Stimulated activated naive CD8-positive, alpha-beta T cell treated with anti-CD3 and anti-CD28 coated beads, Interleukin-15, Interleukin-2, amounts not matched to agents 100 U/mL and 50 U/mL, for 24 hours (primary cell): ENCODE measurements at places on chromosomes 6 and 20.

GRCh38 chr6:124991764-124992295 is 29.6 kb downstream of the RNF217 start:
- DNase-seq, result no peak

DNA sequence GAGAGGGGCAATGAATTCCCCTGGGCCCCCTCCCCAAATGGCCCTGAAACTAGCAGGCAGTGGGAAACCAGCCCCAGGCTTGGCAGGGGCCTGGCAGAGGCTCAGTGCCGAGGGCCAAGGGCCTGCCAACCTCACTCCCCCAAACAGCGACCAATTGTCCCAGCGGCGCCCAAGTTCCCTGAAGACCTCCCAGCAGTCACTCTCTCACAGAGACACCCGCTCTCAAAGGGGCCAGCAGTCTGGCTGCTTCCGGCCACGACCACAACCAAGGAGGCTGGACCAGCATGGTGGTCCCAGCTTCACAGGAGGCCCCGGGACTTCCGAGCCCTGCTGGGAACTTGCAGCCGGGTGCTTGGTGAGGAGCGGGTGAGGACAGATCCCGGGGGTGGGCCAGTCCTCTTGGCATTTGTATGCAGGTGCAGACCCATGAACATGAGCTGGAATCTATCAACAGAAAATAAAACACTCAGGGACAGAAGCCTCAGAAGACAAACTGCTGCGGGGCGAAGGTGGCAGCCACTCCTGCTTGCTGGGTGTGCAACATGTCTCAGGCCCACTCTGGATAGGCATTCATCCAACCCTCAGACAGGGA is 17.5 kb upstream of the SIRPA start:
- DNase-seq, result no peak

DNA sequence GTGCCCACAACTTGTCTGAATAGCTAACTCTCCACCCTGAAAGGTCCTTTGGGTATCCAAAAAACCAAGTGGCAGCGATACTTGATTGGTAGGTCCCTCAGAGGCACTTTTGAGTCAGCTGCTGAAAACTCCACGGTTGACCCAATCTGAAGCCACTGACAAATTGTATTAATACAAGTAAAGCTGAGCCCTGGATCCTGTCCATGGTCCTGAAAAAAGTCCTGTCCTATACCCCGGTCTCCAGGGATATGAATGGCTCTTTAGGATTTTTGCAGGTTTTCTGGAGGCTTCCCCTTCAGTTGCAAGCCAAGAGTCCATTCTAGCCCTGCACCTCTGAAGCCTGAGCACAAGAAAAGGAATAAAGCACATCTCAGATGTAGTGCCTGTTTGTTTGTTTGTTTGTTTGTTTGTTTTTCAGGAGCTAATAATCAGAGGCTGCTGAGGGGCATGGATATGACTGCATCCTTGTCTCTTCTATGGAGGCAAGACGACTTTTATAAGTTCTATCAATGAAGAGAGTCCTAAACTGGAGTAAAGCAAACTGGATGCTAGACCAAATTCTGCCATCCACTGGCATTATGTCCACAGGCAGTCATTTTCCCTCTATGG is 1.7 kb upstream of the SLC12A5 start:
- peak; percentile 34 for DNase-seq

DNA sequence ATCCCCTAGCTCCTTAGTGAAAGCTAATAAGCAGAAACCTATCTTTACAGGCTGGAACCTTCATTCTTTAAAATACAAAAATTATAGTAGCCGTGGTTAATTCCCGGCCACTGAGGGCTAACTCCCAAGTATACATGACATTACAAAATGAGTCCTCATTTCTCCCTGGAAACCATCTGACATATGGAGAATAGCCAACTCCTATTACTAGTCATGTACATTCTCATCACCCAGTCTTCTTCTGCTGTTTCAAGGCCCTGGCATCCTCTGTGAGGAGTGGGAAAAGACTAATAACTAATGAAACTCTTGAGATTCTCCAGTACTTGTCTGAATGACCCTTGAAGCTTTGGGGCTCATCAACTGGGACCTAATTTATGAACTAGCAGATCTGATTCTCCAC is 30.2 kb downstream of the CSNK2A1 start:
- DNase-seq, result no peak

DNA sequence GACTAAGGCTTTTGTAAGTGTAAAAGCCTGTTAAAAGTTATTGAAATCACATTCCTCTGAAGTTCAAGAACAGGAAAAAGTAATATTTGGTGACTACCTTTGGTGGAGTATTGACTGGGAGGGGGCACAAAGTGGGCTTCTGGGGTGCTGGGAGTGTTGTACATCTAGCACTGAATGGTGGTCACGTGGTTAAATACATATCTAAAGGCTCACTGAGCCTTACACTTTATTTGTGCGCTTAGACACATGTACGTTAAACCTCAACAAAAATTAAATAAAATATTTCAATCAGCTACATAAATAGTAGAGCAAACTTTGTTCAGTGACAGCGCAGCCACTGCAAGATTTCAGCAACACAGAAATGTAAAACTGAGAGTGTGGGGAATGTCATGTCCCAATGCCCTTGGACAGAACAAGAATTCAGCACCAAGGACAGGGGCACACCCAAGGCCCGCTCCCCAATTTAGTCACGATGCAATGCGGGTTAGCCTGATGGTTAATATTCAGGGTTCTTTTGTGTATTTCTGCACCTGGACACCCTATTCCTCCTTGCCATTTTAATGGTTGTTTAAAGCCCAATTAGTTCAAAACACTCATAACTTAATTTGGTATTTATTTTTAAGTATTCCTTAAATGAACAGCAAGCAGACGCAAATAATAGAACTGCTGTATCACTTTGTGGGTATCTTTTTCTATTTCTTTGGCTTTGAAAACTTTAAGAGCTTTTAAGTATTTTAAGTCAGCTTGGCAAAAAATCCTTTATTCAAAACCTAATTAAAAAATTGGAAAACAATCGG is 37.4 kb downstream of the ANGPT4 start:
- peak; percentile 37 for DNase-seq

GRCh38 chr6:122079916-122080315 is 319.5 kb upstream of the HSF2 start:
- DNase-seq, result no peak
